ENCODE measurements at places on chromosomes 6 and 20.

- DNase-seq = no peak
Measured at GRCh38 chr6:167150941-167151549, 6.7 kb downstream of the GPR31 start.

GRCh38 chr6:161319231-161319630 lies 45.4 kb upstream of the AGPAT4 start:
- no peak for DNase-seq

DNA sequence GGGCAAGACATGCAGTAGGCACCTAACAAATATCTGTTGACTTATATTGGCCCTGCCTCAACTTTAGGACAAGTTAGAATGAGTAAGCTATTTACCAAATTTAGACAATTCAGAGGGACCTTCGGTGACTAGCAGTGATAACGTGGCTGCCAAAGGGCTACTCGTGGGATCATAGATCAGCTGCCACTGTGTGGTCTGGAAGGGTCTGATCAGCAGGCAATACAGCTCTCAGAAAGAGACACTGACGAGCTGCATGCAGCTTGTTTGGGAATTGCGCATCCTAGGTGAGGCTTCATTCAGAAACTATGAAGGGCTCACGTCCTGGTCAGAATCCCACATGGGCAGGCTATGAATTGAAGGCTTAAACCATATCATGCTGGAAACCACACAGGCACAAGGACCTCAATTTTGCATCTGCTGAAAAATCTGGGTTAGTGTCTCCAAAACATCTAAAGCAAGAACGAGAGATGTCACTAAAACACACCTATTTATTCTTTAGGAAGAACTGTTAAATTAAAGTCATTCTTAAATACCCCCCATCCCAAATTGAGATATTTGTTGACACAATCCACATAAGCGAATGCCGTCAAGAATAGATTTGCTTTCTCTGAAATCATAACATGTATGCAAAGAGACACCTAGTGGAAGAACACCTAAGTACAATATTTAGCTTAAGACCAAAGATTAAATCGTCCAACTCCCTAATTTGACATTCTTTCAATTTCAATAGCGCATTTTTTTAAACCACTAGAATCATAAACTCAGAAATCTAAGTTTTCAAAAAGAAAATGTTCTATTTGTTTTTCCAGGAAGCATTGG lies 79.6 kb downstream of the IPCEF1 start:
- no peak for DNase-seq

GRCh38 chr6:106163446-106163965 lies 77.4 kb downstream of the PRDM1 start:
- peak; percentile 63 for DNase-seq

GRCh38 chr6:150306290-150306689 lies 62.5 kb upstream of the IYD start:
- DNase-seq = no peak

DNA sequence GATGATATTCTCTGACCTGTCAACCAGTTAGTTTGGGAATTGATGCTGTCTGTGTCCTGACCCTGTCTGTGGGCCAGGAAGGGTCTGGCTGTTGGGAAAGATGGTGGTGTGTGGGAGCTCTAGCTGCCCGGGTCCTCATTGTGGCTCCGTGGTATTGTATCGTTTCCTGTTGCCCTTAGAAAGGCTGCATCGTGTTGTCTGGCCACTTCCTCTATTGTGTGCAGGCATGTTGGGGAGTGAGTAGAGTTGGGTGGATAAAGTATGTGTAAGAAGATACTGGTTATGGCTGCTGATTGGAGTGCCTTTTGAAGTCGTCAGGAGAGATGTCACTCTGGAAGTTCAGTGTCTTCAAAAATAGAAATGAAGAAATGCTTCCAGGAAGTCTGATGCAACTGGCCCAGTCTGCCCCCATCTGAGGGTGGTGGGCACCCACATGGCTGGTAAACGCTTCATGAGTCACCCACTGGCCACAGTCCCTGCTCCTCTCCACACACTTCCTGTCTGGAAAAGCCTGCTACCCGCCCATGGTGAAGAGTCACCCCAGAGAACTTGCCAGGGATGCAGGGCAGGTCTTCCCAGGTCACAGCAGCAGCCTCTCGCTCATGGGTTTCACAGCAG lies 27.9 kb downstream of the PPARD start:
- peak; percentile 65 for DNase-seq

DNA sequence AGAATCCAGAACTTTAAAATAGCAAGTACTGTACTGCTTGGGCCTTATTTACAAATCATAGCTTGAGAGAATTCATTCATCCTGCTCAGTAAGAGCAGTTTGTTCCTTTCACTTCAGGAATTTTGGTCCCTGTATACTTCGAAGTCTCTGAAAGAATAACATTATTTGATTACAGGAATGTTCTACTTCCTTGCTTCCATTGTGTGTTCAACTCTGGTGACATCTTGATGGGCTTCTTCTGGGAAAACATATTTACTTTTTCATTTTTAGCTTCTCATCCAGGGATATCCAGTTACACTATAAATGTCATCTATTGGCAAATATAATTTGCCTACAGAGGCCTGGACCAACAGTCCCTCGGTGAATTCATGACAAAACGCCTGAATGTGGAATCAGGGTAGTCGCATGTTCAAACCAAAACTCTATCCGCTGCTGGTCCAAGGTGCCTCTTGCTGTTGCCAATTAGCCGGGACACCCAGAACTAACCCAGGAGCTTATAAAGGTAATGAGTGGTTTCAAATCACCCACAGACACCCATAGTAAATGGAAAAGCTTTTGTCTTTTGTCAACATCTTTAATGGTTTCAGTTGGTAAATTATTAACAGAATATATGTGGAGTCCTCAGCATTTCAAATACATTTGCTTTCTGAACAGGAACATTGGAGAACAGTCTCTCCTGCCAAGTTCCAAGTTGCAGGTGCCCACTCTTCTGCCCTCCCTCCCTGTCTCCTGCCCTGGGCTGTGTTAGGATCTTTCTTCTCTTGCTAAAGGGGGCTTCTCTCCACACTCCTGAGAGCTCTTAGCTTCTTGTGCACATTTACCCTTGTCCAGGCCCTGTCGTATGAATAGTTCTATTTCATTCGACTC lies 162.5 kb upstream of the CITED2 start:
- DNase-seq = no peak

GRCh38 chr6:108260126-108260808 lies 573 bp downstream of the SNX3 start:
- DNase-seq = peak; percentile 10

DNA sequence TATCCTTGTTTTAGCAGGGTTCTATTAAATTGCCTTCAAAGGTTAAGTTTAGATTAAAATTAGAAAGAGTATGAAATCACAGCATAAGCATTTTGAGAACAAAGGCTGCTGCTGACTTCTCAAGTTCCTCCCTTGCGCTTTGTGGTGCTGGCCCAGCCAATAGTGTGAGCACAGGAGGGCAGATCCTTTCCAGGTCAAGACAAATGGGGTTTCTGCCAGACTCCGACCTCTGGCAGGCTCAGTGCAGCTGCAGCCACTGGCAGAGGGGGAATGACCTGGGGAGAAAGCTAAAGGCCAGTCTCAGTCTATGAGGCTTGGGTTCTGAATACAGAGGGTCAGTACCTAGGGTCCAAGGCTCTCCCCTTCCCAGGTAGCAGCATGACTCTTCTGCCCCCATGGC lies 27.0 kb downstream of the CLIC5 start:
- DNase-seq = no peak

- DNase-seq = no peak
Measured at GRCh38 chr20:46375771-46376170, 30.6 kb downstream of the ELMO2 start.

GRCh38 chr6:88780714-88781389 lies 182.6 kb downstream of the RNGTT start:
- DNase-seq = peak; percentile 32

- DNase-seq = no peak
Measured at GRCh38 chr20:63420359-63421093, 51.9 kb downstream of the KCNQ2 start.

- DNase-seq = no peak
Measured at GRCh38 chr6:1395941-1396908, 6.8 kb downstream of the FOXF2 start.

DNA sequence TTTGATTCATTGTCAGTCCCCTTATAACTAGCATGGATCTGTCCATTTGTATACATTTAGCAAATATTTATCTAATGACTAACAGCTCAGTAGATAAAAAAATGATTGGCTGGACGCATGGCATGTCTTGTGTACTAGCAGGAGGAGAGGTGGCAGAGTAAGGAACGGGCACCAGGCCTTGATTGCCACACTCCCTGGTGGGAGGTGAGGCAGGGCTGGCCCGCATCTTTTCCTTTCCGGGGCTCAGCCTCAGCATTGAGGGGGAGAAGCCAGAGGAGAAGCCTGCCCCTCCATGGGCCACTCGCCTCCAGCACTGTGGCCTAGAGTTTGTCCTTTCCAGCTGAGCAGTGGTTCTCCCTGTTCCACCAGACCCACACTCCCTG lies 84.9 kb upstream of the TMEM181 start:
- no peak for DNase-seq

- no peak for DNase-seq
Measured at GRCh38 chr6:6688951-6689350, 100.4 kb downstream of the LY86 start.

GRCh38 chr6:25519856-25520255 lies 132.2 kb upstream of the SCGN start:
- no peak for DNase-seq

DNA sequence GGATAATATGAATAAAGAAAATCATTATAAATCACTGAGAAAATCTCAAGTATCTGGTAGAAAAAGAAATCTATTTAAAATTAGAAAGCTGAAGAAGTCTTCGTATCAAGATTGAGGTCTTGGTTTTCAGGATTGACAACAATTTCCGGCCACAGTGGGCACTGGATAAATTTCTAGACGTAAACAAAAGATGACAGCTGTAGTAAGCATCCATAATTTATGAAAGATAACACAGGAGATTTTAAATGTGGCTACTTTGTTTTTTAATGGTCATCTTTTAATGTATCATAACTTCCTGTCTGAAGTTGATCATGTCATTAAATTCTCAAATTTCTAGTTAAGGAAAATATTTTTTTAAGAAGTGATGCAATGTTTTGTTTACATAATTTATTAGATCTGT lies 444.2 kb downstream of the HTR1B start:
- no peak for DNase-seq

- DNase-seq = no peak
Measured at GRCh38 chr6:48085131-48085741, 25.8 kb downstream of the PTCHD4 start.

- DNase-seq = no peak
Measured at GRCh38 chr20:60139663-60140446, 181.6 kb downstream of the CDH26 start.

DNA sequence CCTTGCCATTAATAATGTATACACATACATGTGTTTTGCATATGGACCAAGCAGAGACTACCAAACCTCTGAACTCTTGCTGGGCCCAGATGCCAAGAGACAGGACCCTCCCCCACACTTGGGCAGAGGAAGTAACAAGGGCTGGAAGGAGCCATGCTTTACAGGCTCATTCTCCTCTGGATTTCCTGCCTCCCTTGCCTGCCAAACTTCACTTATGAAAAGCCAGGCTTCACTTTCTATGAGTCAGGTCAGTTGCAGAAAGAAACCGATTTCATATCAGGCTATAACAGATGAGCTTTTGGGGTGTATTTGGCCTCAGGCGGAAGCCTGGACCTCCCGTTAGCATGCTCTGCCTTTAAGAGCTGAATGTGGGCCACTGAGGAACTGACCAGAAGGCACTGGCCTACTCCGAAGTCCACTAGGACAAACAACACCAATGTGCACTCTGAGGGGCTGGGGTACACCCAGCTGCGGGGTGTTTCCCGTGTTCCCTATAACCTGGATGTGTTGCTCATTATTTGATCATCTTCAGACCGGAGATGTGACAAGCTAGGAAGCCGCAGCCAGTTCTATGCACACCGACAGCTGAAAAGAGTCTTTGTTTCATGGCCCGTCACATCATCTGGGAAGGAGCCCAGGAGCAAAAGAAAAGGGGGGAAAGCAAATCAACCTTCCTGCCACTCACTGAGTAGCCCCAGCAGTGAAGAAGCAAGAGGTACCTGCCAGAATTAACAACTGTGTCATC lies 28.5 kb downstream of the HAO1 start:
- no peak for DNase-seq

All from T-helper 2 cell treated with Interferon-gamma antibody and Interleukin-4, amounts not matched to agents 5 μg/mL and 100 μg/mL, for 36 hours (primary cell).